AG04449 (cell line): ENCODE measurements at places on chromosomes 11 and 22.

GRCh38 chr11:11425806-11426205 is 72.8 kb upstream of the CSNK2A3 start:
- DNase-seq = no peak

DNA sequence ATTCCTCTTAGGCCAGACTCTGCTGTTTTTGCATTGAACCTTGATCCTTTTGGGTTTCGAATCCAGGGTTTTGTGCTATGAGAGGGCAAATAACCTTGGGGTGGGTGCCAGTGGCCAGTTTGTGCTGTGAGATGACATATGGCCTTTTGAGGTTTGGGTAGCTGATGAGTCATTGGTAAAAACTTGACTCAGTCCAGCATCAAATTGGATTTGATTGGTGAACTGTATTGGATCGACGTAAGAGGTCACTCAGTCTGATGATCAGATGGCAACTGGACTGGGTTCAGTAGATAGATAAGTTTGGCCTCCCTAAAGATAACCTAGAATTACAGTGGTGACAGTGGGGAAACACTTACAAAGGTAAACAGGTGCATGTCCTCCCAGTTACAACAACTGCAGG is 41.0 kb upstream of the XKR3 start:
- no peak for DNase-seq

GRCh38 chr22:26949193-26949592 is 291.8 kb downstream of the MIAT start:
- DNase-seq = no peak

GRCh38 chr11:10653946-10654810 is 39.4 kb downstream of the IRAG1 start:
- no peak for DNase-seq

GRCh38 chr11:2653930-2654739 is 45.7 kb downstream of the KCNQ1OT1 start:
- no peak for DNase-seq

DNA sequence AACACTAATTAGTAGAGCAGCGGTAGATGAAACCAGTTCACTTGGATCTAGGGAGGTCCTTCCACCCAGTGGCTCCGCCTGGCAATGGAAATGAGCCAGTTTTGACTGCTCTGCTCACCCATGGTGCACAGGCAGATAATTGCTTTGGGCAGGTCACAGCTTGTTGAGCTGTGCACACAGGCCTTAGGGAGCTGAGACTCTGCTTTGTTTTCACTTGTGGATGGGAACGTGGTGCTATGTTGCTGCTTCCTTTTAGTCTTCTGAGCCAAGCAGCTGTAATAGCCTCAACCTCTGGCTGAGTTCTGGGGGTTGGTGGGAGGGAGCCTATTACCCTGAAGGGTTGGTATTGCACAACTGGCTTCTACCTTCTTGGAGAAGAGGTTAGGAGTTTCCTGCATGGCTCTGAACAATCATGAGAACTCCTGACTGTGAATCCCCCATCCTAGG is 262.3 kb upstream of the MTNR1B start:
- no peak for DNase-seq

DNA sequence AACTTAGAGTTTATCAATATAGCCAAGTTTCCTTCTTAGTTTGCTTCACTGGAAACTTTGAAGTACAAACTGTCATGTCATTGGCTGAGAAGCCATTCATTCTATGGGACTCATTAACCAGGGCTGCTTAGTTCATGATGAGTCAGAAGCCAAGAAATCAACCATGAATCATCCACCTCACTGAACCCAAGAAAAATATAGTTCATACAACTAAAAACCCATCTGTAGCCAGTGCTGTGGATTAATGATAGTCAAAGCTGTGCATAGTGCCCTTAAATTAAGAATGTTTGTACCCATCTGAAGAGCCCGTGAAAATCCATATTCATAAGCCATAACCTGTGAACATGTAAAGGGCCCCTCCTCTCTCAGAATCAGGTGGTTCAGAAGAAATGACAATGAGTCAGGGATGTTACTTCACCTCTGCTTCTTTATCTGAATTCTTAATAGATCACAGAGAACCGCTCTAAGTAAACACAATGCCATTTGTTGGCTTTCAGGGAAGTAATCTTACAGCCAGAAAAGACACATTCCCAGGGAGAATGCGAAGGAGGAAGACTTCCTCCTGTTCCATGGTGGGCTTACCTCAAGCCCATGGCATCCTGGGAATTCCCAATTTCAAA is 25.4 kb downstream of the MMP20 start:
- peak; percentile 70 for DNase-seq

DNA sequence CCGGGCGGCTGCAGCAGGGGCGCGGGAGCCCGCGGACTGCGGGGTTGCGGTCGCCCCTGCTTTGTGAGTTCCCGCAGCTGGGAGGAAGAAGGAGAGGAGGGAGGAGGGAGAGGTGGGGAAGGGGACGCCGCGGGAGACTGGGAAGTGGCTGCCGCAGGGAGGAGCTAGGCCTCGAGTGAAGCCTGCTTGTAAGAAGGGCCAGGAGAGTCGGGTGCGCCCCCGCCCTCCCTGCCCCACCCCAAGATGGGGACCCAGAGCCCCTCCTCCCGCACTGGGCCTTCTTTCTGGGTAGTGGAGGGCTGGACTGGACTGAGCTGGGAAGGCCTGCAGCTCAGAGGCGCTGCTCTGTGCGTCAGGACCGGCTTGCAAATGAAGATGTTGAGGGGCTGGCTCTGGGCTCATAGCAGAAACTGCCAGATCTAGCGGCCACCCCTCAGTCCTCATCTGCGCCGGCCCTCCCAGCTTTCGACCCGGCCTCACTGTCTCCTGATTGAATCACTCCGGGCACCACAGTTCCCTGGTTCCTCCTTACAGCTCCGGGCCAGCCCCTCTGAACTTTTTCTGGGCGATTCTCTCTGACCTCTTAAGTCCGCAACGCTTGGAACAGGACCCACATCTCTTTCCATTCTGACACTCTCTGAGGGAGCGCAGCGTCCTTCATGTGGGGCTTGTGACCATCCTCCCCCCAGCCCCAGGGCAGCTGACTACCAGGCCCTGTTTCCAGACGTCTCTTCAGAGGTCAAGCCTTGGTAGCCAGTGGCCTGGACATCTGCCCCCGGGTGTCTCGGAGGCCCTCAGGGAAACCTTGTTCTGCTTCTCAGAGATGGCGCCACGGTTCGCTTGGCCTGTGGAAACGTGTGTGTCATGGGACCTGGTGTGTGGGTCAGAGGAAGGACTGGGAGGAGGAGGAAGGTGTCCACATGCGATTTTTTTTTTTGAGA is 21.9 kb downstream of the SERPINH1 start:
- no peak for DNase-seq

GRCh38 chr11:113363406-113363805 is 24.2 kb upstream of the ANKK1 start:
- no peak for DNase-seq

GRCh38 chr22:42131562-42131961 is 952 bp upstream of the CYP2D6 start:
- no peak for DNase-seq
